ENCODE measurements at places on chromosomes 1 and 21.

GRCh38 chr1:190957565-190957964 lies 479.9 kb upstream of the BRINP3 start:
- no peak for DNase-seq
- no peak overlapping the region for H3K27ac ChIP-seq
- H3K4me3 ChIP-seq: no peak overlapping the region

DNA sequence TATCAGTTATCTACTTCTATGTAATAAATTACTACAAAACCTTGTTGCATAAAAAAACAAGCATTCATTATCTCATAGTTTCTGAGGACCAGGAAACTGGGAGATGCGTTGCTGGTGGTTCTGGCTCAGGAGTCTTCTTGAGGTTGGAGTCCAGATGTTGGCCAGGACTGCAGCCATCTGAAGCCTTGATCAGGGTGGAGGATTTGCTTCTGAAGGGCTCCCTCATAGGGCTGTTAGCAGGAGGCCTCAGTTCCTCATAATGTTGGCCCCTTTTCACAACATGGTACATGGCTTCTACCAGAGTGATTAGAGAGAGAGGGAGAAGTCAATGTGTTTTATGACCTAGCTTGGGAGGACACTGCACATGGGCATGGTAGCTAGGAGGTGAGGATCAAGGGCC lies 137.4 kb downstream of the CNIH3 start:
- no peak for DNase-seq
- H3K27ac ChIP-seq: no peak overlapping the region
- H3K36me3 ChIP-seq: no peaks in the 10 kb centered on the region
- no peaks in the 10 kb centered on the region for H3K4me1 ChIP-seq

DNA sequence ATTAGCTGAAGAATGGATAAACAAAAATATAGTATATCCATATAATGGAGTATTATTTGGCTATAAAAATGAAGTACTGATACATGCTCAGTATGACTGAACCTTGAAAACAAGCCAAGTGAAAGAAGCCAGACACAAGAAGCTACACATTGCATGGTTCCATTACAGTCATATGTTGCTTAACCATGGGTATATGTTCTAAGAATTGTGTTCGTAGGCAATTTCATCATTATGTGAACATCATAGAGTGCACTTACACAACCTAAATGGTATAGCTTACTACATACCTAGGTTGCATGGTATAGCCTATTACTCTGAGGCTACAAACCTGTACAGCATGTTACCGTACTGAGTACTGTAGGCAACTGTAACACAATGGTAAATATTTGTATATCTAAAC lies 28.6 kb upstream of the FCAMR start:
- no peaks in the 10 kb centered on the region for H3K36me3 ChIP-seq
- H3K4me3 ChIP-seq: no peak overlapping the region
- DNase-seq: no peak
- H3K4me1 ChIP-seq: no peaks in the 10 kb centered on the region

DNA sequence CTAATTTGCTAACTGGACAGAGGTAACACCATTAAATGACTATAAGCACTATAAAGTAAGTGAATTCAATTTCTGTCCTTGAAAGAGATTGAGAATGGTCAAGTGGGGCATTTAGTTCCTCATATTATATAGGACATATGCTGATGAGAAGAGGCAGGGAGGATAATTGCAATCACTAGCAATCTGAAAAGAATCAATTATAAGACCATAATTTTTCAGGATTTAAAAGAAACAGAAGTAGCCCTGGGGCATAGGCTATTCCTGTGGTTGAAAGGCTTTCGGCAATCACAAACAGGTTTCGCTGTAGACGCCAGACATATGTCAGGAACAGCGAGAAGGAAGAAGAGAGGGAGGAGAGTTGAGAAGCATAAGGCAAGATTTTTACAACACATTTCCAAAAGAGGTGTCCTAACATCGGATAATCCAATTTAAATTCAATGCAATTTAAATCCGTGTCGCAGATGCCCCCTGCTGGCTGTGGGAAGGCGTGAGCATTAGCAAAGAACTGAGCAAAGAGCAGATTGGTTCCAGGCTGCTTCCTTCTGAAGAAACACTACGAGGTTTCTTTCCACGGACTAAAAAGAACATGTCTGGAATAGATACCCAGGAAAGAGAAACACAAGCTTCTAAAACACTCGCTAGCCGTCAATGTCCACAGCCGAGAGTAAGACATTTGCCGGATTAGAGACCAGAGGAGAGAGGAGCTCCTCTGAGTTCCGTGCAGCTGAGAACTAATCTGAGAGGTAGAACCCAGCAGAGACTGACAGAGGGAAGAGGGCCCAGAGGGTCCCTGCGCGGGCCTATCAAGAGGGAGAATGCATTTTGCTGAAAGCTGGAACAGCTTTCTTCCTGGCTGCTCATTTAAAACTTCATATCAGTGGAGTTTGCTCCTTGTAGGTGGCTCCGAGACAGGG lies 27.9 kb downstream of the RGS5 start:
- no peaks in the 10 kb centered on the region for H3K36me3 ChIP-seq
- DNase-seq: peak; percentile 16
- H3K27ac ChIP-seq: no peak overlapping the region
- H3K4me3 ChIP-seq: no peak overlapping the region

DNA sequence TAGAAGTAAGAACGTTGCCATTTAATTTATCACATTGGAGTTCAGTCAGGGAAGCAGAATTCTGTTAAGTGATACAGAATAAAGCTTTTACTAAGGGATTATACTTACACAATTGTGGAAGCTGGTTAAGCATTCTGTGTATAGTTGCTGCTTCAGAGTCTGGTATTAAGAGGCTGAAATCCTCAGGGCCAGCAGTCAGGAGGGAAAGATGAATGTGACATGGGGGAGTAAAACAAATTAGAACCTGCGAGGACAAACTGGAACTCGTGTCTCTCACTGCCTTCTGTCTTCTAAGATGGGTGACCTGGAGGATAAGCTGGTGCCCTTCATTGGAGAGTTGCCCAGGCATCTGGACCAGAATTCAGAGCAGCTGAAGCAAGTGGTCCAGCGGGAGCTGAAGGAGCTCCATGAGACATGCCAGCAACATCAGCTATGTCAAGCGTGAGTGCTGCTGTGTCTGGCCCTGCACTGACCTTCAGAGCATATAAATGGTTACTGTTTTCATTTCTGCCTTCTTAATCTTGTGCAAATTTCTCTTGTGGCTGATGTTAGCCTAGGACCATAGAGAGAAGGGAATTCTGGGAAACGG lies 23.0 kb downstream of the MARK1 start:
- DNase-seq: no peak
- H3K27me3 ChIP-seq: peaks cover 4% of the 10 kb centered on the region
- no peak overlapping the region for H3K27ac ChIP-seq
- no peaks in the 10 kb centered on the region for H3K4me1 ChIP-seq

GRCh38 chr1:91687452-91687851 lies 186.8 kb downstream of the CDC7 start:
- H3K36me3 ChIP-seq: peaks cover 11% of the 10 kb centered on the region
- no peak for DNase-seq
- H3K27ac ChIP-seq: no peak overlapping the region
- H3K4me3 ChIP-seq: no peak overlapping the region

DNA sequence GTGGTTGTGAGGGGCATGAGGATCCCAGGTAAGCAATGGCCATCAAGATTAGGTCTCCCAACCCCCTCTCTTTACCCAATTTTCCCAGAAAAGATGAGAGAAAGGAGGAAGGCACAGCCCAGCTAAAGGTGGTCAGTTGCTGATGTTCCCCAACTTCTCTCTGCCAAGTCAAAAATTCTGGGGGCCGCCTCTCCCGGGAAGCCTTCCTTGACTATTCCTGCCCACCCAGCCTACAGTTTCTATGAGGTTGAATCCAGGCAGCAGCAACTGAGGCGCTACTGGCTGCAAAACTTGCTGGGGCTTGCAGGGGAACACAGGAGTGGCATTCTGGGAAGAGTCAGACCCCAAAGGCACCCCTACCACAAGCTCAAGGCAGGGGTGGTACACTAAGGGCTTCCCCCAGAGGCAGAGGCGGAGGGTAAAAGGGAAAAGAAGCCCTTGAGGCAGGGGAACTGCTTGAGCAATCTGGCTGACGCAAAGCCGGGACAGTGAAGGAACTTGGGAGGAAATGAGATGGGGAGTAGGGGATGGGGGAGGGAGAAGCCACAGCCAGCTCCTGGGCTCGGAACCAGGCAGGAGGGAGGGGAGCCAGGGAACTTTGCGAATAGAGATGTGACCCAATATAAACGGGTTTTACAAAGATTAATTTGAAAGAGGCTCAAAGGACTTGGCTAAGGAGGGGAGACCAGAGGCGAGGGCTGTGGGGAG lies 31.2 kb downstream of the SDC3 start:
- peak; percentile 17 for DNase-seq
- H3K36me3 ChIP-seq: no peaks in the 10 kb centered on the region
- no peaks in the 10 kb centered on the region for H3K4me1 ChIP-seq
- no peak overlapping the region for H3K4me3 ChIP-seq
- peaks cover 9% of the 10 kb centered on the region for H3K27me3 ChIP-seq
- no peak overlapping the region for H3K27ac ChIP-seq

GRCh38 chr1:221418346-221418745 lies 323.5 kb downstream of the DUSP10 start:
- H3K27ac ChIP-seq: no peak overlapping the region
- H3K36me3 ChIP-seq: no peaks in the 10 kb centered on the region
- H3K27me3 ChIP-seq: no peaks in the 10 kb centered on the region
- DNase-seq: no peak
- no peak overlapping the region for H3K4me3 ChIP-seq
- no peaks in the 10 kb centered on the region for H3K4me1 ChIP-seq

DNA sequence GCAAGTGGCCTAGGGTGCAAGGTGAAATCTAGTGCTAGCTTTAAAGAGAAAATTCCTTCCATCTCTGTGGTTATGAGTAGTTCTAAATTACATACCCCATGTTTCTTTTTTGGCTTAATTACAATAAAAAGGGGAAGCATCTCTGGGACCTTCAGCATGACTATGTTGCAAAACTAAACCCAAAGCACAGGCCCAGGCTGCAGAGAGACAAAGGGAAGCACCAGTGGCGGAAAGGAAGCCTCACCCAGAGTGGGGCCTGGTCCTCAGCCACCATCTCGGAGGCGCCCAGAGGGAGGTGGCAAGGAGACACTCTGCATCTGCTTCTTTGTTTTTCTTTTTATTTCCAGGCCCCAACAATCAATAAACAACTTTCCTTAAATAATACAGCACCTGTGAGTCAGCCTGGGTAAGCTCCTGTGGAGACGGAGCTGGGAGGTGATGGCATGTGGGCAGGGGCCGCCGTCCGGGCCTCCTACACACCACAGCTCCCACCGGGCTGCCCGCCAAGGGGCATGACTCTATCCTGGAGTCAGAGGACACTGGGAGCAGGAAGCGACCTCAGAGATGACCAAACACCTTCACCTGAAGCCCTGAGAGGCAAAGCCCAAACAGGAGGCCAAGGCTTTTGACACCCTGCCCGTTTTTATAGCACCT lies 21.7 kb downstream of the ITPKB start:
- no peak for DNase-seq
- H3K36me3 ChIP-seq: peaks cover 46% of the 10 kb centered on the region
- H3K4me3 ChIP-seq: no peak overlapping the region

GRCh38 chr1:33086384-33086850 lies 5.5 kb downstream of the AZIN2 start:
- DNase-seq: peak; percentile 38
- no peaks in the 10 kb centered on the region for H3K36me3 ChIP-seq
- H3K27ac ChIP-seq: no peak overlapping the region
- no peaks in the 10 kb centered on the region for H3K27me3 ChIP-seq
- no peak overlapping the region for H3K4me3 ChIP-seq
- peaks cover 31% of the 10 kb centered on the region for H3K4me1 ChIP-seq

- H3K27ac ChIP-seq: no peak overlapping the region
- no peaks in the 10 kb centered on the region for H3K4me1 ChIP-seq
- DNase-seq: no peak
- H3K27me3 ChIP-seq: no peaks in the 10 kb centered on the region
These were observed 28.1 kb downstream of the ERI3 start for GRCh38 chr1:44326821-44327465.

DNA sequence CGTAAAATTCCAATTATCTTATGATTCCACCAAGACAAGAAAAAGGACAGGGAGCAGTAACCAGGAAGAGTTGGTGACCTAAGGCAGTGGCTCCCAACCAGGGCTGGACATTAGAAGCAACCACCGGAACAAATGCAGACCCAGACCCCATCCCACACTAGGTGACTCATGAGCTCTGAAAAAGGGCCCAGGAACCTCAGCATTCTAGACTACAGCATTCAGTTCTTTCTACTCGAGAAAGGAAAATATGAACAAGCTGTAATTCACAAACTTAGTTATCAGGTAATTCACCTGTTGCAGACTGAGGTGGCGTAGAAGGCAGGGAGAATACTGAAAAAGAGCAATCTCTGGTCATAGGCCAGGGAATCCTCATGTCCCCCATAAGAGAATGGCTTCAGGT lies 138.4 kb upstream of the KRTAP19-8 start:
- peaks cover 18% of the 10 kb centered on the region for H3K36me3 ChIP-seq
- peaks cover 89% of the 10 kb centered on the region for H3K4me1 ChIP-seq
- no peak overlapping the region for H3K4me3 ChIP-seq
- H3K27ac ChIP-seq: peak overlapping the region; percentile 30
- no peaks in the 10 kb centered on the region for H3K27me3 ChIP-seq
- no peak for DNase-seq

DNA sequence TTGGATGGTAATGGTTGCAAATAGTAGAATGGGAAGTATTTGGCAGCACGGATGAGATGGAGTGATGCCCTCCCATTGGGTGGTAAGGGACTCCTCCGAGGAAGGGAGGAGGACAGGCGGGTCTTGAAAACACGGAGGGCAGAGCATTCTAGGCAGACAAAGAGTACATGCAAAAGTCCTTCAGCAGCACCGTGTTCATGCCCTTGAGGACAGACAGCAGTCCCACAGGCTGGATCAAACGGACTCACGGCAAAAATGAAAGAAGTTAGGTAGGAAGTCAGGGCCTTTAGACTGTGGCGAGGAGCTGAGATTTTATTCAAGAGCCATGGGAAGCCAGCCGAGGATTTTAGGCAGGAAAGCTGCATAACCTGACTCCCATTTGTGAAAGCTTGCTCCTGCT lies 253.9 kb downstream of the RHOU start:
- H3K27ac ChIP-seq: no peak overlapping the region
- no peak for DNase-seq
- H3K4me3 ChIP-seq: no peak overlapping the region
- no peaks in the 10 kb centered on the region for H3K36me3 ChIP-seq

DNA sequence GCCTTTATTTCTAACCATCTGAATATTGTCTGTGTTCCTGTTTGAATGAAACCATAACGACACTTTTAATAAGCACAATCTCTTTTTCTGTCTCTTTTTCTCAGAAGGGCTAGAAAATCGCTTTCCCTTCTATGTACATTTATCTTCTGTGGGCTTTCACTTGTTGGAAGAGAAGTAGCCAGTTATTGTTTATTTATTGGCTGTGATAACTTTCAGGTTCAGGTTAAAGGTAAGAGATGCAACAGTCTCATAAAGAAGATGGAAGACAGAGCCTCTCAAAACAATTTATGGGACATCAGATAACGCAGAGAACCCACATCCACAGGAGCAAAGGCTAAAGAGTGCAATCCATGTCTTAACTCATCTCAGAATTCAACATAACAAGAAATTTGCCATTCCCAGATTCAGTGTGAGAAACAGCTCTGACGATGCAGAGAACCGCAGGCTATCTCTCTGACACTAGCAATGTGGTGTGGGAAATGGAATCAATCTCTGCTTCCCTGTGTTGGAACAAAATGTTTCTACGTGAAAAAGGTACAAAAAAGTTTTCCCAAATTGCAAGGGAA lies 4.1 kb upstream of the CD244 start:
- no peak overlapping the region for H3K27ac ChIP-seq
- DNase-seq: no peak
- peaks cover 15% of the 10 kb centered on the region for H3K4me1 ChIP-seq
- H3K4me3 ChIP-seq: no peak overlapping the region

- H3K27ac ChIP-seq: no peak overlapping the region
- no peaks in the 10 kb centered on the region for H3K36me3 ChIP-seq
These were observed 33.0 kb downstream of the EPHA2 start for GRCh38 chr1:16122916-16123315.

Measured in CD4-positive, alpha-beta T cell (primary cell).